ENCODE measurements at places on chromosomes 11 and 22.

DNA sequence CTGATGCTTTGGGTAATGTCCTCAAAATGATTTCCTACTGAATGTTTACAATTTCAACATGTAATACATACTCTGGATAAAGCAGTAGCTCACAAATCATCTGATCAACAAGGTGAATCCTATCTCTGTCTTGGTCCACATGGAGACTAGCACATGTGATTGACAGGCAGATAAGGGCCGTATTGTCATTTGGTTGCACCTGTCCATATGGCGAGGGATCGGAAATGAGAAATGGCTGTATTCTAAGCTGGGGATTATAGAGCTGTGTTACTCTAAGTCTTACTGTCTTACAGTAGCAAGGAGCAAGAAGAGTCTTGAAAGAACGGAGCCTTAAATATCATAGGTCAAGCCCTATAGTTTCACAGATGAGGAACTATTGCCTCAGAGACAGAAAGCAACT lies 55.7 kb downstream of the APIP start:
- DNase-seq, result no peak

DNA sequence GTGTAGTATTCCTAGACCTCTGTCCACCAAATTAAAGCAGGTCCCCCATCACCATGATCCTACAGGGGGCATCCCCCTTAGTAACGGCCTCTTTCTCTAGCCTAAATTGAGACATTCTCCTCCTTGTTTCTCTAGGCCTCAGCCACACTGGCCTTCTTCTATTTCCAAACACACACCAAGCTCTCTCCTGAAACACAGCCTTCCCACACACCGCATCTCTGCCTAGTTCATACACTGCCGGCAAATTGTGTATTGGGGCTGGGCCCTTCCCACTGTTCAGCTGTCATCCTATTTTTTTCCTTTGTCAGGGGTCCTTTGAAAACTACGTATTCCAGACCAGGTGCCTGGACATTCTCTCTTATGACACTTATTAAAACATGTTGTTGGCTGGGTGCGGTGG lies 11.5 kb upstream of the VPREB1 start:
- no peak for DNase-seq

DNA sequence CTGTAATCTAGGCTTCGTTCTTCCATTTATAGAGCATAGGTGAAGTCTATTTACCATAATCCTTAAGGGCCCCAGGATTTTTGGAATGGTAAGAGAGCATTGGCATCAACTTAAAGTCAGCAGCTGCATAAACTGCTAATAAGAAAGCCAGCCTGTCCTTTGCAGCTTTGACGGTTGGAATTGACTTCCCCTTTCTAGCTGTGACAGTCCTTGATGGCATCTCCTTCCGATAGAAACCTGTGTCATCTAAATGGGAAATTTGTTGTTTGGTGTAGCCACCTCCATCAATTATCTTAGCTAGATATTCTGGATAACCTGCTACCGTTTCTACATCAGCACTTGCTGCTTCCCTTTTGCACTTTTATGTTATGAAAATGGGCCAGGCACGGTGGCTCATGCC lies 58.0 kb upstream of the GLYATL1B start:
- no peak for DNase-seq

DNA sequence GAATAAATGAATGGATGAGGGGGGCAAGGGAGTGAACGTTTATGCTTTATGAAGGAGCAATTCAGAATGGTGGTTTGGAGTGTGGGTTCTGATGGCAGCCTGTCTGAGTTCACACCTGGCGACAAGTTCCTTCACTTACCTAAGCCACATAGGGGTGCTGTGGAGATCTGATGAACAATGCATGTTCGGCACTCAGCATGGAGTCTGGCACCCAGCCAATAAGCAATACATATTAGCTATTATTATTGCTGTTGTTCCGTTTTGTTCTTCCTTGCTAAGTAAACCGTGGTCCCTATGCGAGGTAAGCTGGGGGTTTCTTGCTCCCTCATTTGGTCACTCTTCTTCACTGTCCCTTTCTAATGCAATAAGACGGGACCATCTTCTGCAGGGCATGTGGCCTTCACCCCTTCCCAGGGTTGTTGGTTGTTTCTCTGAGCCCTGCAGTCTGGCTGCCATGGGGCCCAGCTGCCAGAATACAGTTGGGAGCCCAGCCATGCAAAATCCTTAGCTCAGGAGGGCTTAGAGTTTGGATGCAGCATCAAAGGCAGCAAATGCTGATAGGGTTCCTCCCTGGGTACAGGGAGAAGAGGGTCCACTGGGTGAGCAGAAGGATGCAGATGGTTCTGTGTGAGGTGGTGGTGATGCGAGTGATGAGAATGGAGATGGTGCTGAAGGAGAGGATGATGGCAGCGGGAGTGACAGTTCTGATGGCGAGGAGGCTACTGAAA lies 6.4 kb upstream of the PKNOX2 start:
- no peak for DNase-seq

DNA sequence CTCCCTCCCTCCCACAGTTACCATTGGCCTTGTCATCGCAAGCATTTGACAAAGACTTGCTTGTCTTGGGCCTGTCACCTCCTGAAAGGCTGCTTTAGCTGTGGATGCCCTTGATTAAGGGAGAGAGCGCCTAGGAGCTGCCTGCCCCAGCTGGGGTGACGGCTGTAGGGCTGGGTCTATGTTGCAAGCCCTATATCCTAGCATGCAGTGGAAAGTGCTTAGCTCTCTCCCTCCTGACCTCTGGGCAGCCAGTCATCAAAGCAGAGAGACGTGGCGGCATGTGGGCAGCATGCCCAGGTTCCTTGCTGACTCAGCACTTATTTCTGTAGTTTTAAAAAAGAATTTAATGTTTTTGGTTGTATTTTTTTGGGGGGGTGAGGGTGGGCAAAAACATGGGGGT lies 75.9 kb downstream of the BARX2 start:
- DNase-seq, result no peak

GRCh38 chr11:92130421-92130831 lies 94.2 kb upstream of the FAT3 start:
- DNase-seq, result no peak
